Stimulated activated CD4-positive, alpha-beta T cell treated with anti-CD3 and anti-CD28 coated beads, Interleukin-1b, Interleukin-23, amount 100 ng/mL, for 1 hour (primary cell): ENCODE measurements at places on chromosomes 2 and 18.

GRCh38 chr2:64380853-64381527, 73.0 kb upstream of the LGALSL start:
- DNase-seq: no peak

DNA sequence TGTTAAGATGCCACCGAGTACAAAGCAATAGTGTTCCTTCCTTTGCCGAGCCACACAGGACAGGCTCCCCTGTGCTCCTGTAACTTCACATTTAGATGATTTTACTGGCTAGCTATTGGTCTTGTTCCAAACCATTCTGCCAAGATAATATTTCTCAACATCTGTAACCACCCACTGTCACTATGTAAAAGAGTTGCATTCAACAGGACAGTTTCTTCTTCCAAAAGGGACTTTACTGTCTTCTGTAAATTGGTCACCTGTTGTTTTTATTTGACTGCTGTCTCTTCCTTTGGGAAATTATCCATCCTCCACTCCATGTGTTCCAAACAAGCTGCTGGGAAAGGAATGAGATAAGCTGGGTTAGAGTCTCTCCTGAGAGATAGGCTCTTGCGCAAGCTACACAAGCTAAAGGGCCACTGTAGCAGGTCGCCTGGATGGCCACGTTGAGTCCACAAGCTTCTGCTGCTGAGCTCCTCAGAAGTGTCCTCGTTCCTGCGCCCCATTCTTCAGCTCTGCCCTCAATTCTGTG, 14.4 kb upstream of the BZW1 start:
- DNase-seq: no peak

- no peak for DNase-seq
These were observed 17.3 kb downstream of the CIB4 start for GRCh38 chr2:26623541-26624495.

- DNase-seq: no peak
These were observed 233.0 kb downstream of the ALK start for GRCh38 chr2:29688429-29688828.

GRCh38 chr2:104866883-104867812, 13.2 kb downstream of the POU3F3 start:
- no peak for DNase-seq

GRCh38 chr2:239077260-239077659, 229.4 kb downstream of the TWIST2 start:
- no peak for DNase-seq

DNA sequence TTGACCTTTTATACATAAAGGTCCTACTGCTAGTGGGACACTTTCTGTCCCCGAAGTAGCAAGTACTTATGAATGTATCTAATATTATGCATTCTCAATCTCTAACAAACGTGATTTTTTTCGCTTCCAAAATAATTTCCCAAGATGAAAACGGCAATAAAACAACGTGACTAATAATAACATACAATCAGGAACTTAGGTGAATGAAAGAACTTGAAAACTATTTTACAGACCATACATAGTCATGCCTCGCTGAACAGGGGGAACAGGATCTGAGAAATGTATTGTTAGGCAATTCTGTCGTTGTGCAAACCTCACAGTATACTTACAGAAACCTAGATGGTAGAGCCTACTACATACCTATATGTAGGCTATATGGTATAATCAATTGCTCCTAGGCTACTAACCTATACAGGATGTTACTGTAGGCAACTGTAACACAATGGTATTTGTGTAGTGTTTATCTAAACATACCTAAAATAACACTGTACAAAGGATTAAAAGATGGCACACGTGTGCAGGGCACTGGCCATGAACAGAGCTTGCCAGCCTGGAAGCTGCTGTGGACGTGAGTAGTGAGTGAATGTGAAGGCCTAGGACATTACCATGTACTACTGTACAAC, 2.5 kb downstream of the RTN4 start:
- no peak for DNase-seq

GRCh38 chr2:38692636-38693318, 26.9 kb downstream of the GALM start:
- DNase-seq: no peak

GRCh38 chr18:13165636-13166423, 52.7 kb upstream of the LDLRAD4 start:
- DNase-seq: no peak

GRCh38 chr2:133885847-133886246, 317.6 kb upstream of the NCKAP5 start:
- no peak for DNase-seq

DNA sequence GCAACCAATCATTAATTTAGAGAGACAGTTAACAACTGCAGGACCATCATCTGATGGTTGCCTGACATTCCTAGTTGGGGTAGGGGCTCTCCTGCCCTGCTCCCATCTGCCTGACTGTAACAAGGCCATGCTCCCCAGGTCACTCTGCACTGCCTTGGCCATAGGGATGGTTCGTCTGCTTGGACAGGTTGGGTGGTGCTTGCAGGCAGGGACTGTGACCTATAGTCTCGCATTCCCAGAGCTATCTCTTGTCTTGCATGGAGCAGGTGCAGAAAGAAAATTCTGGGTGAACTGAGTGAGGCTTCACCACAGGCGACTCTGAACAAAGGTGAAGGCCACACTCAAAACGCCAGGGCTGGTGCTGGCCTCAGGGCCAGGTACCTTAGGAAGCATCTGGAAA, 64.7 kb downstream of the EMILIN2 start:
- no peak for DNase-seq

GRCh38 chr18:65352186-65352585, 398.6 kb upstream of the CDH7 start:
- no peak for DNase-seq

DNA sequence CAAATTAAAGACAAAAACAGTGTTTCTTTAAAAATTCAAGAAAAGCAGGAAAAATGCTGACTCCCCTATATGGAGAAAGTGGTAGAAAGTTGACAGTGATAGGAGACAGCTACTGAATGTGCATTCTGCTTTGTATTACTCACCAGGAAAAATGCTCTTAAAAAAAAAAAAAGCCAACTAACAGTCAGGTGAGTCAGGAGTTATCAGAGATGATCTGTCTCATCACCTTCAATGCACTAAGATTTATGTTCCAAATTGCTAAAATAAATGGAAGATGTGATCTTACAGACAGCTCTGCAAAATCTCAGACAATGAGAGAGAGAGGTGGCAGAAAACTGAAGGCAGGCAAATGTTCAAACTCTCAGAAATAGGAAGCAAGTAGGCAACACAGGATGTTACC, 47.6 kb upstream of the ZNF521 start:
- DNase-seq: no peak

DNA sequence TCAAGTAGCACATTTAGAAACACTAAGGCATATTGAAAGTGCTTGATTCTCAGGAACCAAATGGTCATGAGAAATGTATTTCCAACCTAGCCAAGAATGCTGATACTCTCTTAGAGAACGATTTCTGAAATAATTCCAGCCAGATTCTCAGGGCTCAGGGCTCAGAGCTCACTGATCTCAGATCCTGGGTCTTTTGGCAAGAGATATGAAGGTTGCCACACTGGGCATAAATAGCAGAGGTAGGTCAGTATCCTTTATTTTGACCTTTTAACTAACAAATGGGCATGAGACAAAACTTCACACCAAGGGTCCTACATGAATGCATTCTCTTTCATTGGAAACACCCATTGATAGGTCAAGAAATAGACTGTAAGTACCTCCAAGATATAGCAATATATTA, 364.1 kb downstream of the ALK start:
- no peak for DNase-seq

- no peak for DNase-seq
These were observed 307.2 kb upstream of the MMADHC start for GRCh38 chr2:149894760-149895159.

DNA sequence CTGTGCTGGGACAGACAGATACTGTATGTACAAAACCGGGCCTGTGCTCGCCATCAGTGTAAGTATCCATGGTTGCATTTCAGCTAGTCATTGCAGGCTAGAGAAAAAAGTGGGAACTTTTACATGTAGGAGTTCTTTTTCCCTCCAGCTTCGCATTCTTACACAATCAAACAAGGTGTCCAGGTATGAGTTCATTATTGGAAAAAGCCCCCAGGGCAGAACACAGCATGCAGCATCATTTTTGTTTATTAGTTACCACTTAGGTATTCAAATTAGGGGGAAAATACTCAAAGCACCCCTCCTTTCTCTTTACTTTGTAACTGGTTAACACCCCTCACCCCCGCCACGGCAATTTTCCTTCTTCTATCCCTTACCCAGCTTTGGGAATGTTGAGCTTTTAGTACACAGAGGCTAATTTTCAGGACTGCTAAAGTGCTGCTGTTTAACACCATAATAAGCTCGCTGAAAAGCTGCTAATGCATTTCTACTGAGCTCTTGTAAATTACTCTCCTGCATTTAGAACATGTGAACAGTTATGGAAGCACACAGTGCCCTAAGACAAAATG, 13.6 kb downstream of the UPP2 start:
- DNase-seq: no peak

- no peak for DNase-seq
These were observed 7.0 kb downstream of the TRAPPC12 start for GRCh38 chr2:3386448-3386958.

DNA sequence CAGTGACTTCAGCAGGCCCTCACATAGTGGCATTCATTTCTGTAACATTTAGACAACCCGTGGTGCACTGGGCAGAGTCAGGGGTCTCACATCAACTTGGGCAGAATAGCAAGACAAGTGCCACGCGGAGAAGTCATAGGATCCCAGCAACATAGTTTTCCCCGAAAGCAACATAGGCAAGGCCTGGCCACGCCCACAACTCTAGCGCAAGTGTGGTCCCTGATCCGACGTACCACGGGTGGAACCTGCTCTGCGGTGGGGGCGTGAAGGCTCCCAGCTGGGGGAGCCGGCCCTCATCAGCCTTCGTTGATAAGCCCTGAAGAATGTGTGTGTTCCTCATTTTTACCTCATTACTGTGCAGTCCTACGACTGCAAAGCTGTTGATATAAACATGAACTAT, 261.2 kb downstream of the EIPR1 start:
- no peak for DNase-seq

GRCh38 chr2:119104414-119104813, 54.1 kb downstream of the C1QL2 start:
- DNase-seq: no peak

DNA sequence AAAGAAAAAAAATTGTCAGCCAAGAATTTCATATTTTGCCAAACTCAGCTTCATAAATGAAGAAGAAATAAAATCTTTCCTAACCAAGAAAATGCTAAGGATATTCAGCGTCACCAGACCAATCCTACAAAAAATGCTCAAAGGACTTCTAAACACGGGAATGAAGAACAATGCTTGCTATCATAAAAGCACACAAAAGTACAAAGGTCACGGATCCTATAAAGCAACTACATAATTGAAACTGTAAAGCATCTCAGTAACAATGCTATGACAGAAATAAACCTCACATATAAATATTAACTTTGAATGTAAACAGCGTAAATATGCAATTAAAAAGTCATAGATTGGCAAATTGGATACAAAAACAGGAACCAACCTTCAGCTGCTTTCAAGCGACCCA, 1314.6 kb upstream of the GYPC start:
- no peak for DNase-seq

DNA sequence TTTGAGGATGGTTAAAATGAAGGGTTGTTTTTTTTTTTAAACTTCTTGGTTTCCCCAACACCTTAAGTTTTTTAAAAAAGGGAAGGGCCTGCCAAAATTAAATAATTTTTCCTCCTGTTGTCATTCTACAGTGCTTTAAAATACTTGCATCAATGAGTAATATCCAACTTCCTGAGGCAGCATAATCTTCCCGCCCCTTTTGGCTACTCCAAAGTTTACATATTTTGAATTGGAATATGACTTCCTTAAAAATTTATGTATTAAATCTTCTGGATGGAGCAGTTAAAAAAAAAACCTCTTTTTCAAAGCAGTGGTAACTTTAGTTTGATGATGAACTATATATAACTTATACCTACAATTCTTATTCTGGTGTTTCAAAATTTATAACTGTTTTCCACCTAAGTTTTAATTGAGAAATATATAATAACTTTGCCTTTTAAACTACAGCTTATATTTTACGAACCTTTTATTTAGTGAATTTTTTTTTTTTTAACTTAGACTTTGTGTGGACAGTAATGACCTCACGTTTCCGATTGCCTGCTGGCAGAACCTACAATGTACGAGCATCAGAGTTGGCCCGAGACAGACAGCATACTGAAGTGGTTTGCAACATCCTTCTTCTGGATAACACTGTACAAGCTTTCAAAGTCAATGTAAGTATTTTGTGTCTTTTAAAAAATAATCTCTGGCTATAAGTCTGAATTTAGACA, 49.8 kb downstream of the PTPN4 start:
- no peak for DNase-seq

GRCh38 chr2:220212296-220213080, 585.1 kb downstream of the SLC4A3 start:
- DNase-seq: no peak

DNA sequence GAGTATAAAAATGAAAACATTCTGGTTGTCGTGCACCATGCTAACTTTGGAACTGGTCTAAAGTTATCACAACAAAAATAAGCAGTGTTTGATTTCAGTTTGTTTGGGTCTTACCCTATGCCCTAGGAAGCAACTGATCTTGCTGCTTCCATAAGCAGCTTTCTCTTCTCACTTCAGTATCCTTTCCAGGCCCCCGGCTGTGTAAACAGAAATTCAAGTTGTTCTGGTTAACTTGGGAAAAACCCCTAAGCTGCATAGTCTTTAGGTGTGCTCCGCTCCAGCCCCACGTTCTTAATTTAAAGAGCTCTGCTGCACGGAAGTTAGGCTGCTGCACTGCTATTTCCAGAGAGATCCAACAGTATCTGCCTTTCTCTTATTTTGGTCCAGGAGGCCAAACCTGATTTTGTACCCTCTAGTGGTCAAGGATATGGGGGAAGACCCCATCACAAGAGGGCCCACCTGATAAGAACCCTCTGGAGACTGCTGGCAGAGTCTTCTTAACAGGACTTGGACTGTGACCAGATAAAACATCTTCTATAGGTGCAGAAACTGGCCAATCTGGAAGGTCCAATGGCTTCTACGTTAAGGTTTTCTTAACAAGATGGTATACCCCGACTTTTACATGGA, 69.1 kb downstream of the FEZ2 start:
- DNase-seq: no peak

GRCh38 chr2:47201224-47201623, 46.1 kb upstream of the STPG4 start:
- DNase-seq: no peak

DNA sequence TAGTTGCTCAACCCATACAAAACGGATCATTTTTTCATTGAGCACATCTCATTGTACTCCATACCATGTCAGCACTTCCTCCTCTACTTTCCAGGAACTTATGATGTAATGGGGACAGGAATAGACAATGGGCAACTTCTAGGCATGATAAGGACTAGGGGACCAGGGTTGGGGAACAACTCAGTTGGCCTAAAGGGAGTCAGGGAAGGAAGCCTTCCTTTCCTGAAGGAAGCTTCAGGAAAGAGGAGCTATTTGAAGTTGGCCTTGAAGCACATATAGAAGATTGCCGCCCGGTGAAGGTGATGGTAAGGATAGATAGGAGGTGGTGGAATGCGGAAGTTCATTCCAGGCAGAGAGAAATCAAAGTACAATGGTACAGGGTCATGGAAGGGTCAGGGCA, 283.9 kb downstream of the SLC8A1 start:
- no peak for DNase-seq
